GM19239 (cell line): ENCODE measurements at places on chromosomes 1 and 21.

- DNase-seq = peak; percentile 38
Observed at GRCh38 chr1:15803380-15803779, 4.1 kb downstream of the UQCRHL start.

GRCh38 chr1:29256979-29257804, 20.9 kb downstream of the PTPRU start:
- DNase-seq = no peak

DNA sequence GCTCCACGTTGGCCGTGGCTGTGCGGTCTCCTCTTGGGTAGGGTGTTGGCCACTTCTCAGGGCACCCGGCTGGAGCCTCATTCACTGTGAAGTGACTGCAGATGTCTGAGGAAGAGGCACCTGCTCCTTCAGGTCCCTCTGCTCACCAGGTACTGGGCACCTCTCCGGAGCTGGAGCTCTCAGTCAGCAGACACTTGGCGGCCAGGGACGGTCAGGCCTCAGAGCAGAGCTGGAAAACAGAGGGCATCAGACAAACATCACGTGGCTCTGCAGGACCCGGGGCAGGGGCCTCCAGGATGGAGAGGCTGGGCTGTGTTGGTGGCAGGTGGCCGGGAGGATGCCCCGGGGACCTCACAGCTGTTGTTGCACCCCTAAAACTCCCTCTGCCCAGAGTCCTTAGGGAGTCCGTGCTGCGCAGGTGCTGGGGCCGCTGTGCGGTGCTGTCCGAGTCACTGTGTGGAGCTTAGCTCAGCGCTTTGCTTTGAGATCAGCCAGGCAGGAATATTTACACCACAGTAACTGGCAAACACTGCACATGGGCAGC, 59.7 kb downstream of the SLX9 start:
- no peak for DNase-seq

- no peak for DNase-seq
Observed at GRCh38 chr1:206555473-206555935, 48.2 kb downstream of the RASSF5 start.

GRCh38 chr1:201356236-201356635, 21.2 kb downstream of the TNNT2 start:
- no peak for DNase-seq

DNA sequence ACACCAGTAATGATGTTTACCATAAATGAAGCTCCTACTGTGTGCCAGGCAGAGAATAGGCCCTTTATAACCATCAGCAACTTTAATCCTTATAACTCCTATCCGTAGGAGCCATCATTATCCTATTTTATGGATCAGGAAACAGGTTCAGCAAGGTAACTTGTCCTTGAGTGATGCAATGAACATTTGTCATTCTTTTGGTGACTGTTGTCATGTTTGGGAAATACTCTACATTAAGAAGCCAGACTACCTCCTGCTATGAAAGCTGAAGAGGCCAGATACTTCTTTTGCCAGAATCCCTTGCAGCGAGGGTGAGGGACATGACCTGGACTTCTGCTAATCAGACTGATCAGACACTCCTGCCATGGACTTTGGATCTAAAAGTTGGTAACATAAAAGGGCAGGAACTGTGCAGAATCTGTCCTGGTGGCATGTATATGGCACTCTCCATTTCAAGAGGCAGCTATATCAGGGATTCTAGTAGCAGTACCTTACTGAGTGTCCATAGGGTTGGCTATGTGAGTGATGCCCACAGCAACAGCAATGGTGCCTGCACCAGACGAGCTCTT, 33.1 kb upstream of the SRRM1 start:
- DNase-seq = no peak

DNA sequence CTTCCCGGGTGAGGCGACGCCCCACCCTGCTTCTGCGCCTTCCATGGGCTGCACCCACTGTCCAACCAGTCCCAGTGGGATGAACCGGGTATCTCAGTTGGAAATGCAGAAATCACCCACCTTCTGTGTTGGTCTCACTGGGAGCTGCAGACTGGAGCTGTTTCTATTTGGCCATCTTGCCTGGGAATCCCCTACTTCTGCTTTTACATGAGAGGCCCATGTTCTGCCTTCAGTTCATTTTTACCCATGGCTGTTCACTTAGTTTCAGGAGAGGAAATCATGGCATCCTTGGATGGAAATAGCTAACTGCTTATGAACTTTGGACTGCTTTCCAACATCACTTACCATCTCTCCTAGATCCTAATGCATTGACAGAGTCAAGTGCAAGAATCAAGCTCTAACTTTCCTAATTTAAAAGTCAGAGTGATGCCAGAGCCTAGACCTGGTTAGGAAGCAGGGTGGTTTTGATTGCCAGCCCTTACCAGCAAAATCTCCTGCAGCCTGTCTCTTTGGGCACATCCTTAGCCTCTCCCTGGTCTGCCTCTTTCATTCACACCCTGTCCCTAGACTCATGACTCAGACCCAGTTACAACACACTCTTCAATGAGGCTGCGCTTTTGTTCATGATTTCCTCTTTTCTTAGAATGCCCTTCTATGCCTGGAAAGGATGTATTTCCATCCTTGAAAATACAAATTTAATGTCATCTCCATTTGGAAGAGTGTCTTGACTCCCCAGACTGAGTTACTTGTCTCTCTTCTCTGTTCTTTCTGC, 137.2 kb downstream of the KCTD3 start:
- DNase-seq = no peak

GRCh38 chr1:25095635-25096200, 136.6 kb downstream of the SYF2 start:
- DNase-seq = no peak

DNA sequence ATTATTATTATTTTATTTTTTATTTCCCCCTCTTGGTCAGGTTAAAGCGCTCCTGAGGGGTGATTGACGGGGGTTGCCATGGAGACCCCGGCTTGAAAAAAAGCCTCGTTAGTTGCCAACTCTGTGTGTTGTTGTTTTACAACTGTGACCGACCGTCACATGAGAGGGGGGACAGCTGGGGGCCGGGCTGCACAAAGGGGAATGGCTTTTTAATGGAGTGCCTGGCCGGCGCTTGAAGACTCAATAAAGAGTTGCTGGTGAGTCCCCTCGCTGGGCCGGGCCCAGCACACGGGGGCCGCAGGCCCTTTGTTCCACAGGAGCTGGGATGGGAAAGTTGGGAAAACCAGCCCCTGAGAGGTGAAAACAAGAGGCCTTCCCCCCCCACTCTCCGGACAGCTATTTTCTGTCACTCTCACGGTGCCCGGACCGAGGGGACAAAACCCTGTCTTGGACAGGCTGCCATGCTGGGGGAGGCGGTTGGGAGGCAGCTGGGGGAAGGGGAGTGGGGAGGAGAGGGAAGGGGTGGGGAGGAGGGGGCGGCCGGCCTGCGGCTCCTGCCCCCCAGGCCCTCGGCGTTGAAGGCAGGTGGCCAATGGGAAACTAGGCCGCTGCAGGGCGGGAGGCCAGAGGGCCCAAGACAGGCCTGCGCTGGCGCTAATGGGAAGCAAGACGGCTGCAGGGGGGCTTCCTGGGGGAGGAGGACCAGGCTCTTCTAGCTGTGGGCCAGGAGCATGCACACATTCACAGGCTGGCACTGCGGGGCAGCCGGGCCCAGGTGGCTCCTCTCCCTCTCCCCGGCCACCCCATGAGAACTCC, 67.6 kb downstream of the CASZ1 start:
- no peak for DNase-seq

DNA sequence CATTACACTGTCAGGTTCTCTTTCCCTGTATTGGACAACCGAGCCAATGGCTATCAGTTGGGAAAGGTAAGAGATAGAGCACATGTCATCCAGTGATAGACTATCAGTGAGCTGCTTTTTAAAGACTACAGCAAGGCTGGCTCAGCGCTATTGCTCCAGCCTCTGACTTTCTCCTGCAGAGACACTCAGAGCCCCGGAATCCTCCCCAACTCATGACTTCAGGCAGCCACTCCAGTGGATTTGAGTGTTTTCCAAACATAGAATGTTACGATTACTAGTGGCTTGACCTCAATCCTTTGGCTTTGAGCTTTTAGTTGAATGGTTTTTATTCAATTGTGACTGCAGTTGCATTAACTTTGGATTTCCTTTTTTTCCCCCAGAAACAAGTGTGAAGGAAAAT, 331.9 kb downstream of the DISC1 start:
- no peak for DNase-seq

- no peak for DNase-seq
Observed at GRCh38 chr1:13535227-13535626, 21.4 kb upstream of the LRRC38 start.

GRCh38 chr1:234598974-234599616, 10.9 kb downstream of the IRF2BP2 start:
- DNase-seq = no peak

GRCh38 chr1:27454610-27455009, 35.4 kb downstream of the WASF2 start:
- DNase-seq = no peak

GRCh38 chr1:913491-914130, 10.1 kb upstream of the SAMD11 start:
- no peak for DNase-seq

DNA sequence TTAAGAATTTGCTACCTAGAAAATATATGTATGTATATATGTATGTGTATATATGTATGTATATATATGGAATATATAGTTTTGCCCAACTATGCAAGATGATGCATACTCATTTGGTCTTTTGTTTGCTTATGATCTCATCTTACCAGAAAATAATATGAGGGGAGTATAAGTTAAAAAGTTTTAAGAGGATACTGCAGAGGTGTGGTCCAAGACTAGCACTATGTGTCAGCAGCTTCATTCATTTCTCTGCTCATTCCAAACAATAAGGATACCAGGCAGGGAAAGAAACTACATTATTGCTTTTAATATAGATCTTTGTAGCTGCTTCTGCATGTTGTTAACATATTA, 22.8 kb downstream of the RCOR3 start:
- DNase-seq = no peak

DNA sequence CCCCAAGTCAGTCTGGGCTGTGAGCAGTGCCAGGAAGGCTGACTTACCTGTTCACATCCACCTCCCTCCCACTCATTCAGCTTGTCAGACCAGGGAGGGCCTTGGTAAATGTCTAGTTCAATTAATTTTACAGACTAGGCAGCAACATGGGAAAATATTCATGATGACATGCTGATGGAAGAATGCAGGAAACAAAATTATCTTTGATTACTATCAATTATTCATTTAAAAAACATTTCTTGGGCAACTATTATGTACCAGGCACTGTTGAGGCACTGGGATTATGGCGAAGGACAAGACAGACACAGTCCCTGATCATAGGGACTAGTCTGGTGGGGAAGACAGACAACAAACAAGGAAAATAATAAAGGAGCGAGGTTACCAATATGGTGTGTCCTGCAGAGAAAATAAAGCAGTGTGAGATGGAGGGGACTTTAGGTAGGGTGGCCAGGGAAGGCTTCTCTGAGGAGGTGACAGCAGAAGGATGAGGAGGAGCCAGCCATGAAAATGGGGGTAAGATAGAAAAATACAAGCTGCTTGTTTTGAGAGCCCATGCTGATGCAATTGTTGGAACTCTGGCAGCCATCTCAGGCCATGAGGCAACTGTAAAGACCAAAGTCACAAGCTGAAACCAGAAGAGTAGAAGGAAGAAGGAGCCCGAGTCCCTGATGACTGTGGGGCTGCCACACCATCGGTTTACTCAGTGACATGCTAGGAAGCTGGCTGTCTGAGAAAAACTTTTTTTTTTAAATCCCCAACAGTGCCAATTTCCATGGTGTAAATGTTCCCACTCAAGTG, 14.0 kb downstream of the TRIM62 start:
- DNase-seq = no peak

DNA sequence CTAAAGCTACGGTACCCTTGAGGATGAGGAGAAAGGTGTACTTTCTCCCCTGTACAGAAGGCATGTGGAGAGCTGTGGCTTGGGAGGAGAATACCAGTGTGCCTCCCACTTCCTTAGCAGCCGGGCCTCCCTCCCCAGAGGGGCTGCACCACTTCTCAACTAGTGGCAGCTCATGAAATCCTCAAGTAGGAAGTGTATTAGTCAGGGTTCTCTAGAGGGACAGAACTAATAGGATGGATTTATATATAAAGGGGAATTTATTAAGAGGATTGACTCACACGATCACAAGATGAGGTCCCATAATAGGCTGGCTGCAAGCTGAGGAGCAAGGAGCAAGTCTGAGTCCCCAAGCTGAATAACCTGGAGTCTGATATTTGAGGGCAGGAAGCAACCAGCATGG, 53.1 kb upstream of the PPP2R5A start:
- no peak for DNase-seq

GRCh38 chr1:23555270-23555985, 3.9 kb downstream of the ID3 start:
- no peak for DNase-seq

DNA sequence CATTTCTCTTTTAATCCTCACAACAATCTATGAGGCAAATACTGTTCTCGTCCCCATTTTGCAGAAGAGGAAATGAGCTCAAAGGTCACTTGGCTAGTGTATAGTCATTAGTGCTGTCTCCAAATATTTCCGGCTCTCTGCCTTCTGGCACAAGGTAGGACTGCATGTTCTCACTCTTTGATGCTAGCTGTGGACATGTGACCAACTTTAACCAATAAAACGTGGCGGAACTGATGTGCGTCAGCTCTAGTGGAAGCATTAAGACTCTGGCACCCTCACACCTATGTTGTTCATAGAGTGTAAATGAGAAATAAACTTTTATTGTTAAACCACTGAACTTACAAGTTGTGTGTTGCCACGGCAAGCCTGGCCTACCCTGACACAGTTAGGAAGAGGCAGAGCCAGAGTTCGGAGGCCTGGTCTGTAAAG, 5.0 kb upstream of the KIF21B start:
- DNase-seq = no peak

GRCh38 chr1:25692560-25692959, 76.0 kb downstream of the MAN1C1 start:
- DNase-seq = peak; percentile 45

DNA sequence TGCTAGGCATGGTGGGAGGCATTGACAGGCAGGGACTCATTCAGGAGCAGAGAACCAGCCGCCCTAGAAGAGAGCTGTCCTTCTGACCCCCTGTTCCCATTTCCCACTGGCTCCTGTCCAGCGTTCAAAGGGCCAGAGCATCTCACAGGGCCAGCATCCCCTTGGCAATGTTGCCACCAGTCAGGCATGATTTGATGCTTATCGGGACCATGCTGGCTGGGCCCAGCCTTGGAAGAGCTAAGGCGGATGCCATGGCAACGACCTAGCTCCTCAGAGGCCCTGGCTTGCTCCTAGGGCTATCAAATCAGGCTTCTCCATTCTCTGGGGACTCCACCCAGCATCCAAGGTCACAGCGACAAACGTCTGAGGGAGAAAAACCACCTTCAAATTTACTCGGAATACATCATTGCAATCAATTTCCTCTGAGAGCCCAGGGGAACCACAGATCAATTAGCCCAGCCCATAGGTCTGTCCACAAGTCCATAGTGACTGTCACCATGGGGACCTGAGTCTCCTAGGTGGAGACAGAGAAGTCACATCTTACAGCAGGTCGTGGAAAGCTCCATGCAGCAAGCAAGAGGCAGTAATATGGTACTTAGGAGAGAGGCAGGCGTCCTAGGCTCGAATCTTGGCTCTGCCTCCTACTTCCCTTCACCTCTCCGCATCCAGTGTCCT, 14.1 kb upstream of the VWA5B1 start:
- DNase-seq = no peak

DNA sequence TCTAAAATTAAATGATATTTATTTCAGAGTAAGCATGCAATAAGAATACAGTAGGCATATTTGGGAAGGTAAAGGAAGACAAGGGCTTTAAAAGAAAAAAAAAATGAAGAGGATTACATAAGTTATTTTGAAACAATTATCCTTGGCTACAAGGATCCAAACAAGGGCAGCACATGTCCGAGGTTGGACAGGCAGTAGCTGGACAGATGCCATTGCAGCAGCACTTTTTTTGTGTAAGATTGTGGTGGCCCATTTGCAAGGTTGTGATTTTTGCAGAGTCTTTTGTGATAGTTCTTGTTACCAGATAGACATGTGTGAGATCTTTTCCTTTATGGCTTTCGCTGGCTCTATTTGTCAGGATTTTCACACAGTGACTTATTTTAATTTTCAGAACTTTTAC, 89.4 kb upstream of the COG2 start:
- no peak for DNase-seq
